ENCODE measurements at places on chromosomes 6 and 20. TPM values are rescaled to one million over a fixed set of nuclear protein-coding genes. Genes with fewer than 3 reads are reported as not detected.
A peak's percentile ranks its signal among the peaks of the same experiment; 100 is the strongest.

- DNase-seq = no peak
These were observed 60.2 kb downstream of the RIPOR2 start for GRCh38 chr6:24875534-24875901.

SYTL3 gene
- total RNA-seq = 0.82 TPM

CST5 gene
- total RNA-seq = not detected

GRCh38 chr20:48186915-48187314 lies 401.6 kb upstream of the SULF2 start:
- peak; percentile 53 for DNase-seq

C20orf96 gene
- total RNA-seq = 21.7 TPM

CST1 gene
- not detected for total RNA-seq

GRCh38 chr6:74137911-74138310 lies 441.9 kb downstream of the CD109 start:
- peak; percentile 44 for DNase-seq

DNA sequence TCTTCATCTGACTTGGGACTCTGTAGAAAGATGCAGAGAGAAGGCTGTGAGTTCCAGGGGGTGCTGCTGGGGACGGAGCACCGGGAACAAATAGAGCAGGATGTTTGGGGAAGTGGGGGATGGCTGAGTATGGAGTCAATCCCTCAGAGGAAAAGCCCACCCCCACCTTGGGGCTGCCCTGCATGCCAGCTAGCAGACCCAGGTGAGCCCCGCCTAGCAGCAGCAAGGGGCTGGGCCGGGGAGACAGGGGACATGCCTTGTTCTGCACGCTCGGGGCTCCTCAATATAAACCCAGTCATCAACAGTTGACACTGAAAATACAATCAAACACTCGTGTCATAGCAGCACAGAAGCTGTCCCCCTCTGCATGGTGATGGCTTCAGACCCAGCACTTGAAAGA lies 74.6 kb downstream of the NINL start:
- DNase-seq = no peak

CTAGE9 gene
- not detected for total RNA-seq

DNA sequence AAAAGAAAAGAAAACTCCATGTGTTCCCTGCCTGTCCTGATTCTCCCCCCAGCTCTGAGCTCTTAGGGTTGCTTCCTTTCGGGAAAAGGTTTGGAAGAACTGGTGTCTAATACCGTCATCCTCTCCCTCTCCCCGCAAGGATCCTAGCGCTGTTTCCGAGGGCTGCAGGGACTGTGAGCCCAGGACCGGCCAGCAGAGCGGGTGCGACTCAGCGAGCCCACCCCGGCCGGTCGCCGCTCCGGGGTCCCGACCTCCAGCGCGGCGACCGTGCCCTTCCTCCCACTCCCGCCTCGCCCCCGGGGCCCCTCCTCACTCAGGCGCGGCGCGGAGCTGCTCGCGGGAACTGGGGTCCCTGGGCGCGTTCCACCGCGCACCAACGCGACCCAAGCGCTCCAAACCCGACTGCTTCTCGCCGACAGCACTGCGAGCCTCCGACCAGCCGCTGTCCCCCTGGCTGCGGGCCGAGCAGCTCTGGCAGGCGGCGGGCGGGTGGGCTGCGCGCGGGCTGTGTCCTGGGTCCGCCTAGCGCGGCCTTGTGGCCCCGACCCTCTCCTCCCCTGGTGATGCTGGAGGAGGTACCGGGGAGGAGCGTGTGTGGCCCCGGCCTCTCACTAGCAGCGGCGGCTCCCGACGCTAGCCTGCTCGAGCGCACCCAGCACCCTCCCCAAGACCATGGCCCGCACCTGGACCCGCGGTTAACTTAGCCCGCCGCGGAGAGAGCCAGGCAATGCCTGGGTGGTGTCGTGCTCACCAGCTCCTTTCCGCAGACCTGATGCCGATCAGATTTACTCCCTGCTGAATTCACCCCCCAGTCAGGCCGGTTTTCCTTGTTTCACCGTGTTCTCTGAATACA lies at the start of gene PLA2G7:
Gene PLA2G7 (minus strand): TSS at position 509 of the 853 bp plus-strand sequence. CDS start 12,484 bp downstream, outside the sequence.
- peak; percentile 5 for DNase-seq

HMGCLL1 gene
- total RNA-seq = not detected

PLG gene
- not detected for total RNA-seq

- peak; percentile 86 for DNase-seq
These were observed 105.4 kb upstream of the RIN2 start for GRCh38 chr20:19652591-19653026.

HSD17B8 gene
- total RNA-seq = 5.9 TPM

DNA sequence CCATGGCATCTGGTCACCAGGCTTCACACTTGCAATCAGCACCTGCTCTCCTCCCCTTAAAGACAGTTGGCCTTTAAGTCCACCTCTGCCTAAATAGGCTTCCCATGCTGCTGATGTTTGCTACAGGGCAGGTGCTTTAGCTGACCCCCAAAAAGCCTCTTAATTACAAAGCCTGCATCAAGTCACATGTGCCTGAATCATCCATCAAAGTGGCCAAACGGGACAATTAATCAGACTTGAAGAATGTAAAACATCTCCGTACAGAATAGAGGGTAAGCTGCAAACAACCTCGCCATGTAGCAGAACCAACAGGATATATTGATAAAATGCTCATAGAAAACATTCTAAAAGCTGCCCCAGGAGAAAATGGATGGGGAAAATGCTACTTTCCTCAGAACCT lies 7.4 kb downstream of the LY86 start:
- DNase-seq = no peak

DNA sequence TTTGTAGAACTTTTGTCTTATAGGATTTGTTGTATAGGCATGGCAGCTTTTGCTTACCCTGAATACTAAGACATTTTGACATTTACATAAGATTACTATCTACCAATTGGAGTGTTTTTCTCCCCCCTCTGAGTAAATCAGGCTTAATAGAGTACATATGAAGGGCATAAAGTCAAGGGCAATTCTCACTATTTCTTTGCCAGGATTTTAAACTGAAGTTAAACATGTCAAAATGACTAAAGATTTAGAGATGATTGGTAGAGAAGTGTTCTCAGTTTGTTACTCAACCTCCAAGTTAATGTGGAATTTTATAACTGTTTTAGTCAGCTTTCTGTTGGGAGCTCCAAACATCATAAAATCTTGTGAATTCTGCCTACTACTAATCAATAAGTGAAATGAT lies 157.8 kb downstream of the CDKAL1 start:
- no peak for DNase-seq

SLC44A4 gene
- not detected for total RNA-seq

DNA sequence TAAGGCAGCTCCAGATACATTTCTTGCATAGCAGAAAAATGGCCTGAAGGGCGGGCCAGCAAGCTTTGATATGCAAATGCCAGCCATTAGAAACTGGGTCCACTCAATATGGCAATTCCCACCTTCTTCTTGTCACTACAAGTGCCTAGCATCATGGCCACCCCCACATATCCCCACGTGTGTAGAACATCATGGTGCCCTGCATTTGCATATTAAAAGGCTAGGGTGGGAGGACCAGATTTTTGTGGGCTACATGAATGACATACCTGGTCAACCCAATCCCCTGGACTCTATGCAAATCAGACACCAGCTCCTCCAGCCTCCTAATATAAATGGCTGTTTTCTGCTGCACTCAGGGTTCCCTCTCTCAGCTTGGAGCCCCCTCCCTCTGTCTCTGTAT lies 31.7 kb downstream of the PLN start:
- no peak for DNase-seq

ABHD16B gene
- not detected for total RNA-seq

GRCh38 chr6:122530440-122531046 lies 58.9 kb upstream of the SERINC1 start:
- peak; percentile 81 for DNase-seq

DNA sequence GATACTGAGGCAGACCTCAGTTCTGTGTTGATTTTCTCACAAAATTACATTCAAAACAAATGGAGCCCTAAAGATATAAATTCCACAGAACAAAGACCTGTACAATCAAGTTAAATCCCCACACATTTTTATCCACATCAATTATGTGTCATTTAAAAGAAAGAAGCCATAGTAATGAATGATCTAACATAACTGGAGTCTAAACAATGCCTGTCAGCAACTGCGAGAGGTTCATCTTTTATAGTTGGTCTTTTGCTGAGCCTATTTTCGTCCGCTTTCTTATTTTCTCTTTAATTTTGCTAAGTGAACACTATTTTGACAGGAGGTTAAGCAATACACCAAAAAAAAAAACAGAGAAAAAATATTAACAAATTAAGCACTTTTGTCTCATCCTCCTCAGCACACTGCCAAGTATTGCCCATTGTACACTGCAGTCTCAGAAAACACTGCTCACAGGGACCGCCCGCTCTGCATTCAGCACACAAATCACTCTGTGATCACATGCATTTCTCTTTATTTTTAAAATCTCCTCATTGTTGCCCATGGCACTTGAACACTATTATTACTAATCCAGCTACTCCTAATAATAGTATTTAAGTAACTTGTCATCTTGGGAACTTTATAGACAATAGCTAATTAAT lies 140.8 kb downstream of the BTBD9 start:
- DNase-seq = no peak

PRDM13 gene
- total RNA-seq = 0.58 TPM

- DNase-seq = no peak
These were observed 48.1 kb downstream of the TBC1D7 start for GRCh38 chr6:13280254-13280653.

- DNase-seq = peak; percentile 84
These were observed at the start of gene ATXN1 for GRCh38 chr6:16760516-16761470. Gene ATXN1 (minus strand): TSS chr6:16761460.

AGER gene
- 18.8 TPM for total RNA-seq

SLC52A3 gene
- not detected for total RNA-seq

- DNase-seq = peak; percentile 40
These were observed 1.1 kb upstream of the CLIC1 start for GRCh38 chr6:31737315-31737990.

TNNC2 gene
- not detected for total RNA-seq

DNA sequence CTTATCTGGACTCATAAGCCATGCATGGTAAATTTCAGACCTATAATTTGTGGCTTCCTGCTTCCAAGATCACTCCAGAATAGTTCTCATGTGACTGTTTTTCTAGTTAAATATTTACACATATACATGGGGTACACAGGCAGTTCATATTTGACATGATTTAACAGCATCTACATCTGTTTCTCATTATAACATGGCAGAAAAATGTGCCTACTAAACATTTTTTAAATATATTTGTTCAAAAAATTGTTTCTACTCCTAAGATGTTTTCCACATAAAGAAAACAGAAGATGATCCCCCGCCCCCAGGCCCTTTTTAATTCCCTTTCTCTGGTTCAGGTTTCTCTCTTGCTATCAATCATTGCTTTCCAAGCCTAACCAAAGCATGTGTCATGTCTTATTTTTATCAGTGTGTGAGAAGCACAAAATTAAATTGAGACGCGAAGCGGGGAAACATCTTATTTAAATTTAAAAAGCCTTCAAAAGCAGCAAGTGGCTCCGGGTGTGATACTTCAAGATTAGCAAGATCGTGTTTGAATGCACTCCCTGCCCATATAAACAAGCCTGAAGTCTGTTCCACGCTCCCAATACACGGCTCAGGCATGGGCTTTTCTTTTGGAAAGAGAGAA lies 37.3 kb downstream of the IPCEF1 start:
- peak; percentile 59 for DNase-seq

DNA sequence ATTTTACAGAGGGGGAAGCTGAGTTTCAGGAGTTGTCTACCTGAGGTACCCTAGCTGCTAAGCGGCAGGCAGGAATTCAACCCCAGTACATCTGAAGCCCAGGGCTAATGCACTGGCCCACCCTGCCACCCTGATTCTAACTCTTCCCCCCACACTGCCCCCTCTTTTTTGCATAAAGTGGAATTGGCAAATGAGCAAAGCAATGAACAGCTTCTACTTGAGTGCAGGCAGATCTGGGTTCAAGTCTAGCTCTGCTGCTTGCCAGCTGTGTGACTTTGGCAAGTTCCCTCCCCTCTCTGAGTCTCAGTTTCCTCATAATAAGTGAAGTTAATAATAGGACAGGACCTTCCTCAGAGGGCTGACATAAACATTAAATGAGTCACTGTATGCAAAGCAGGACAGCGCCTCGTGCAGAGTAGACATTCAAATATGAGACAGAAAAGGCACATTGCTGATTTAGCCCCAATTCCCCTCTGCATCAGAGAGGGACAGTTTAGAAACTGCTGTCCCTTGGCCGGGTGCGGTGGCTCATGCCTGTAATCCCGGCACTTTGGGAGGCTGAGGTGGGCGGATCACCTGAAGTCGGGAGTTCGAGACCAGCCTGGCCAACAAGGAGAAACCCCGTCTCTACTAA lies 4.7 kb downstream of the ADA start:
- DNase-seq = no peak

BPIFB1 gene
- total RNA-seq = not detected

Data from A673 (cell line).